Testis (tissue), 5 donors: ENCODE measurements at places on chromosomes 4 and X. TPM values are rescaled to one million over a fixed set of nuclear protein-coding genes. Genes with fewer than 3 reads are reported as not detected.

KIF4A gene
- 3.6 TPM for total RNA-seq

WDR19 gene
- total RNA-seq, result 49.3 TPM

IQSEC2 gene
- 15.6 TPM for total RNA-seq

NEUROG2 gene
- 0.62 TPM for total RNA-seq

IL1RAPL1 gene
- 0.93 TPM for total RNA-seq

MAGED1 gene
- total RNA-seq, result 231 TPM

ZDHHC15 gene
- 3.1 TPM for total RNA-seq

BMP3 gene
- total RNA-seq, result 0.25 TPM

PWWP3B gene
- 60.9 TPM for total RNA-seq

FABP2 gene
- total RNA-seq, result not detected

OTOP1 gene
- 0.63 TPM for total RNA-seq

TCEAL5 gene
- 103 TPM for total RNA-seq

RPL36A gene
- 507 TPM for total RNA-seq

ARX gene
- total RNA-seq, result 7.7 TPM

MID1IP1 gene
- 102 TPM for total RNA-seq

VEGFC gene
- total RNA-seq, result 2.8 TPM

SYTL5 gene
- total RNA-seq, result 1.7 TPM

RTL9 gene
- total RNA-seq, result 94.4 TPM

DGAT2L6 gene
- total RNA-seq, result not detected

MAPK10 gene
- 64.6 TPM for total RNA-seq

MAGEA10 gene
- total RNA-seq, result 6.1 TPM

KANTR gene
- 46.1 TPM for total RNA-seq

DCTD gene
- 41.8 TPM for total RNA-seq

FRMD7 gene
- 0.06 TPM for total RNA-seq

PAGE4 gene
- 1.8 TPM for total RNA-seq

TMEM150C gene
- total RNA-seq, result 7.2 TPM

CACNA1F gene
- 0.16 TPM for total RNA-seq

OPRPN gene
- total RNA-seq, result not detected

RNF150 gene
- total RNA-seq, result 6.5 TPM

ALAS2 gene
- 0.19 TPM for total RNA-seq

FGFR3 gene
- total RNA-seq, result 79.6 TPM

GC gene
- not detected for total RNA-seq

PAGE2 gene
- total RNA-seq, result 31.4 TPM
